Uterus (tissue), 4 donors: ENCODE measurements at places on chromosomes 3 and 15. TPM values are rescaled to one million over a fixed set of nuclear protein-coding genes. Genes with fewer than 3 reads are reported as not detected.

Gene GNAT1
- total RNA-seq, result not detected

Gene LMAN1L
- not detected for total RNA-seq

DNA sequence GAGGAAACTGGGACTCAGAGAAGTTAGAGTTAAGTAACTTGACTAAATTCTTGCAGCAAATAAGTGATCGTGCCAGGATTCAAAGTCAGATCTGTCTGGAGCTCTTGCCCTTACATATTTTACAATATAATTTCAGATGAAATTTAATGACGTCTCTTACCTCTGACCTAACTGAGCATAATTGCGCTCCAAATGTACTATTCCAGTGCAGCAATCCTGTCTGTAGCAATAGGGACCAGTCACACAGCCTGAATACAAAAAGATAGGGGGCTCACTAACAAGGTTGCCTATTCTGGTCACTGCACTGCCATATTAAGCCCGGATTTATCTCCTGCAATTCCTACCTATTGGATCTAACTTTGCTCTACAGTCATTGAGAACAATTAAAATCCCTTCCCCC lies 316.4 kb downstream of the ZBTB20 start:
- DNase-seq, result no peak

GRCh38 chr3:48267782-48268181 lies 26.9 kb downstream of the ZNF589 start:
- DNase-seq, result no peak

DNA sequence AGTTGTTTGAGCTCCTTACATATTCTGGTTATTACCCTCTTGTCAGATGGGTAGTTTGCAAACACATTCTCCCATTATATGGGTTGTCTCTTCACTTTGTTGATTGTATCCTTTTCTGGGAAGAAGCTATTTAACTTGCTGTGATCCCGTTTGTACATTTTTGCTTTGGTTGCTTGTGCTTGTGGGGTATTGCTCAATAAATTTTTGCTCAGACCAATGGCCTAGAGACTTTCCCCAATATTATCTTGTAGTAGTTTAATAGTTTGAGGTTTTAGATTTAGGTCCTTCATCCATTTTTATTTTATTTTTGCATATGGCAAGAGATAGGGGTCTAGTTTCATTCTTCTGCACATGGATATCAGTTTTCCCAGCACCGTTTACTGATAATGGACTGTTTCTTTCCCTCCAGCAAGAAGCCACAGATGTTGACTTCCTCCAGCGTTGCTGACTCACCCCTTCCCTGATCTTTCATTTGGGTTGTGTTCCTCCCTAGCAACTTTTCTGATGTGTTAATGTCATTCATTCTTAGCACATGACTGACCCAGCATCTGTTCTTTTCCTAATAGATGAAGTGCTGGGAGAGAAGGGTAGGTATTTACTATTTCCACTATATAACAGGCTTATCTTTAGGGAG lies 166.7 kb upstream of the SGO1 start:
- no peak for DNase-seq

DNA sequence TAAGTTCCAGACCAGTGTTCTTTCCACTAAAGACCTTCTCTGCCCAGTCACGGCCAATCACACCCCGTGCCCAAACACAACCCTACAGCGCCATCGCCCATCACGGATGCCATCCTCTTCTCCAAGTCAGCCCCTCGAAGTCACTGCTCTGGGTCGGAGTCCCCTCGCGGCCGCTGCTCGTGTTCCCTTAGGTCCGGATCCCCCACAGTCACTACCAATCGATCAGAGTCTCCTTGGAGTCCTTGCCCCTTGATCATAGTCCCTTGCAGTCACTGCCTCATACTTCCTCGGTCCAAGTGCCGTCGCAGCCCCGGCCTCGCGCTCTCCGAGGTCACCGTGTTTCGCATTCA lies 461 bp downstream of the PCYT1A start:
- peak; percentile 18 for DNase-seq
